ENCODE measurements at places on chromosomes 1 and 21.

- DNase-seq: no peak
These were observed 1.2 kb downstream of the ABCB10 start for GRCh38 chr1:229557200-229557850.

GRCh38 chr1:42035205-42035829 is 116.6 kb upstream of the HIVEP3 start:
- no peak for DNase-seq

GRCh38 chr1:66489972-66490601 is 43.9 kb upstream of the SGIP1 start:
- no peak for DNase-seq

GRCh38 chr21:31262728-31263127 is 81.3 kb downstream of the TIAM1 start:
- no peak for DNase-seq

- no peak for DNase-seq
These were observed 599.6 kb upstream of the PRMT6 start for GRCh38 chr1:106456832-106457231.

DNA sequence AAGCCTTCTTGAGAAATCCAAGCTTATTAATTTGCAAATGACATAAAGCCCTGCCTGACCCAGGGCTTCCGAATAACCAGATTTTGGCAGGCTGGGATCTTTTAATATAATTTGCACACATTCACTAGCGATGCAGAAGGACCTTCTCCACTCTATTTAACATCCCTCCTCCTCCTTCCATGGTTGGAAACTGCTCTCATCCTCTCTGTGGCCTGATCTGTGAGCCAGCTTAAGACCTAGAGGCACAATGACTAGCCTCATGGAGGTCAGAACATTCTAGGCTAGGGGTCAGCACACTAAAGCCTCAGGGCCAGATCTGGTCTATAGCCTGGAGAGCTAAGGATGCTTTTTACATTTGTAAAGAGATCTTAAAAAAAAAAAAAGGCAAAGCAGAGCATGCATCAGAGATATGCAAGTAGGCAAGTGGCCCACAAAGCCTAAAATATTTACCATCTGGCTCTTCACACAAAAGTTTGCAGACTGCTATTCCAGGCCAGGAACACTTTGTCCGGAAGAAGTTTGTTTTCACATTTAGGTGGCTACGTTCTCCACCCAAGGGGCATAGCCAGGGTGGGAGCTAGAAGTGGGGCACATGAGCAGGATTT is 138.2 kb upstream of the HMGB4 start:
- DNase-seq: no peak

DNA sequence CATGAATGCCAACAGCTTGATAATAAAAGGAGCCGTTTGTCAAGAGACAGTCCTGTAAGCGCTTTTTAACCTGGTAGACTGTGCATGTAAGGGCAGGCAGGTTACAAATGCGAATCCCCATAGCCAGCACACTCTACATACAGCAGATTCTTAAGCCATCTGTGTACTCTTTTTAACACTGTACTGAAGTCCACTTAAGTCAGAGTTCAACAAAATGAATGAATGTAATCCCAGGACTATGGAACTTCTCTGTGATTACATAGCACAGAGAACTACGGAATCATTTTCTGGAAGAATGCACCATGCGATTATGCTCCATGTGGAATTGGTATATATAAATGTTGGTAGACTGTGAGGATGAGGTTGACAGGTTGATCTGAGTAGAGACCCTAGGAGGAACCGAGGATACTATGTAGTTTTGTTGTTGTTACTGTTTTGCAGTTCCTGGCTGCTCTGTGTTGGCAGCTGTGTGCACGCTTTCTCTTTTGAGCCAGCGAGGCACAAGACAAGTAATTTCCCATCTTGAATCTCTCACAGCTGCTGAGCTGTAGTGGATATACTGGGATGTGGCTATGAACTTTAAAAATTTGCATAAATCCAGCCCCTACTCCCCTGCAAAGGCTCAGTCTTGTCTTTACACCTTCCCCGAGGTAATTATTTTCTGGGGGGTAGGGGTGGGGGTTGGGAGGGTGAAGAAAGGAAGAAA is 21.9 kb downstream of the LRRC8D start:
- DNase-seq: no peak

GRCh38 chr1:44326024-44326701 is 28.9 kb downstream of the ERI3 start:
- no peak for DNase-seq

- DNase-seq: no peak
These were observed 540.6 kb downstream of the NPHP4 start for GRCh38 chr1:5451671-5452070.

DNA sequence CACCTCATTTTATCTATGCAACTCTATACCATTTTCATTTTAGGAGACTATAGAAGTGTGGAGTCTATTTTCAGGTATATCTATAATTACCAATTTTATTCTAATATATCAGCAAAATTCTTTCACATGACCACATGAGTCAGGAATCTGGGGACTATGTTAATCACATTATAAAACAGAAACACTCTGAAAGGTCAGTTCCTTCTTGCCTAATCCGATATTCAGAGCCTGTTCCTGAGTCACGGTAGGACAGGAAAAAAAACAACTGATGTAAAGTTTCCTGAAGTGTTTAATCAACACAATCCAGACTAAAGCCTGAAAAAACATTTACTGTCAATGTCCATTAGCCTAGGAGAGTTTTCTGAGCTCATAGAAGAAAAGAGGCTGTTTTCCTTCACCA is 1902.3 kb downstream of the NCAM2 start:
- DNase-seq: peak; percentile 97

GRCh38 chr1:57146100-57146499 is 180.3 kb upstream of the C8B start:
- DNase-seq: no peak

DNA sequence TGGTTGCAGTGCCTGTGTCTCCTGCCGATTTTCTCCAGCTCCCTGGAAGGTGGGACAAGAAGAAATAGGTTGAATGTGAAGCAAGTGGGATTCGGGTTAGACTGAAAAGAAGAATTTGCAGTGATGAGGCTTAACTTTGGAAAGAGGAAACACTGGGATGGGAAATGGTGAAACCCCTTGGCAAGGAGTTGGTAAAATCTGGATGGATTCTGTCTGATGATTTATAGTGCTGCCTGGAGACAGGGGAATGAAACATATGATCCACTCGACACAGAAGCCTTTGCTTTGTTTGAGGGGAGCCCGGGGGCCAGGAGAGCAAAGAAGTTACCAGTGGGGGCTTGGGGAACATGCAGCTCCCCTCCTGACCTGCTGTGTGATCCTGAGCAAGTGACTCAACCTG is 67.2 kb downstream of the UBIAD1 start:
- DNase-seq: no peak

DNA sequence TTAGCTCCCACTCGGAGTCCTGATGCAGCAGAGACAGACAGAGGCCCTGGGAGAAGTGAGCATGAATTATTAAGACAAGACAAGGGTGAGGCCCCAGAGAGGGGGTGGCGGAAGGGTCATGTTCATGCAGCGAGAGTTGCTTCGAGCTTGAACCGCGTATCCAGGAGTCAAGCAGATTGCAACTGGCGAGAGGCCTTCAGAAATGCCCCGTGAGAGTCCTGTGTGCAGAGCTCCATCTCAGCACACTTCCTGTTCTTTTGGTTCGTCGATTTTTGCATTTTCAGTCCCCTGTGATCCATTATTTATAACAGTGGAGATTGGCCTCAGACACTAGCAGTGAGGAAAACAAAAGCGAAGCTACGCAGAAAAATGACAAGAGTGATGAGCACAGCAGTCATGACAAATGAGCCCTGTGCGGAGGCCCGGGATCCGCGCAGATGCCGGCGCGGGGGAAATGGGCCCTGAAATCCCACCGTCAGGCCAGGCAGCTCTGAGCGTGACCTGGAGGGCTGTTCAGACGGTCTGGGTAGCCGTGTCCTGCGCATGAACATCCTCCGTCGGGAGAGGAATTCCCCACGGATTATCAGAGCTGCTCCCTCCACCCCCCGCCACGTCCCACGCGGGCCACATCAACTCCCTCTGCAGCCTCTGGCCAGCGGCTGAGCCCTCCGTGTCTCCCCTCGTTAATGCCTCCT is 15.0 kb downstream of the PDE9A start:
- no peak for DNase-seq

DNA sequence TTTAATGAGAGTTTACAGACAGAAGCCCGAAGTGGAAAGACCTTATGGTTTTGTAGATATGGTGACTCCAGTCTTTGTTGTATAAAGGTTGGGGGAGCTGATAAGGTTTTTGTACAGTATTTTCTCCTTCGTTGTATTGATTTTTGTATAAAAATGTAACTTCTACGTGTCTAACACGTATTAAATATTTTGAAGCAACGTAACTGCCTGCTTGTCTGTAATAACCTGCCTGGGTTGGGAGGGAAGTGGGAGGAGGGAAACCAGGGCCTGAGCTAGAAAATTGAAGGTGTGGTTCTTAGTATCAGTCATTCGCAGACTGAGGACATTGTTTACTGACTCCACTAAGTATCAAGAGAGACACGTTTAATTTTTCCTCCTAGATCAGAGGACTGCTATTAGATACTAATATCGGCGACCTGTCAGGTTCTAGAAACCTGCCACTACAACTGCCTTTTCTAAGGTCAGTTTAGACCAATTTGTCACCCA is 2.2 kb downstream of the IER5 start:
- no peak for DNase-seq

DNA sequence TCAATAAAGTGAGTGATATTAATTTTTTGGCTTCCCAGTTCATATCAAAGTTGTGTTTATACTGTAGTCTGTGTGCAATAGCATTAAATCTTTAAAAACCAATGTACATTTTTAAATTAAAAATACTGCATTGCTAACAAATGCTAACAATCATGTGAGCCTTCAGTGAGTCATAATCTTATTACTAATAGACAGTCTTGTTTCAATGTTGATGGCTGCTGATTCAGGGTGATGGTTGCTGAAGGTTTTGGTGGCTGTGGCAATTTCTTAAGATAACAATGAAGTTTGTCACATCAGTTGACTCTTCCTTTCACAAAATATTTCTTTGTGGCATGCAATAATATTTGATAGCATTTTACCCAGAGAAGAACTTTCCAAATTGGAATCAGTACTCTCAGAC is 109.0 kb downstream of the ZMYM4 start:
- DNase-seq: no peak

DNA sequence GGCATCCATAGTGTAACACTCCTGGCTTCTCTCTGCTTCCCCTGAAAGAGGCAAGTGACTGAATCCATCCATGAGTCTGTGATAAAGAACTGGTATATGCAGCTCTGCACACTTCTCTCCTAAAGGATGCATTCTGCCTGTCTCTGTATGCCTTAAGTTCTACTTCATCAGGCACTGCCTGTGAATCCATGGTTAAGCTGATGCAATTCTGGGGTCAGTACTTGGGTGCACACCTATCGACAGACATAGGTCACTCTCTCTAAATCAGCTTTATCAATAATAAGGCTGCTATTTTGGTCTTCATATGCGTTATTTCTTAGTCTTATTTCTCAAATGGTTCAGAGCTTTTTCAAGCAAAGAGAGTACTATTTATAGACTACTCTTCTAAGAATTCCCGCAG is 32.7 kb upstream of the PTP4A2 start:
- DNase-seq: no peak

All from pulmonary artery endothelial cell (primary cell).